Kidney (tissue), 22 donors: ENCODE measurements at places on chromosomes 1 and 21.
A peak's percentile ranks its signal among the peaks of the same experiment; 100 is the strongest.

GRCh38 chr21:15592271-15592860 is 137.4 kb upstream of the USP25 start:
- no peak for DNase-seq

DNA sequence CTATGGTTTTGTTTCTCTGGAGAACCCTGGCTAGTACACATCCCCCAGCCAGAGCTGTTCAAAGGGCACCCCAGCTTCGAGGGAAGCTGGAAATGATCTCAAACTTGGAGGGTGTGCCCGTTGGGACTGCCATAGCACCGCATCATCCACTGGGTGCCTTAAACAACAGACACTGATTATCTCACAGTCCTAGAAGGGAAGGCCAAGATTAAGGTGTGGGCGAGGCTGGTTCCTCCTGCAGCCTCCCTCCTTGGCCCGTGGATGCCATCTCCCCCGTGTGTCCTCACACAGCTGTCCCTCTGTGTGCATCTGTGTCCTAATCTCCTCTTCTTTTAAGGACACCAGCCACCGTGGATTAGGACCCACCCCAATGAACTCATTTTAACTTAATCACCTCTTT is 4.2 kb upstream of the IBA57 start:
- DNase-seq: peak; percentile 4

- DNase-seq: no peak
Measured at GRCh38 chr1:32965251-32965747, 690 bp upstream of the RNF19B start.

DNA sequence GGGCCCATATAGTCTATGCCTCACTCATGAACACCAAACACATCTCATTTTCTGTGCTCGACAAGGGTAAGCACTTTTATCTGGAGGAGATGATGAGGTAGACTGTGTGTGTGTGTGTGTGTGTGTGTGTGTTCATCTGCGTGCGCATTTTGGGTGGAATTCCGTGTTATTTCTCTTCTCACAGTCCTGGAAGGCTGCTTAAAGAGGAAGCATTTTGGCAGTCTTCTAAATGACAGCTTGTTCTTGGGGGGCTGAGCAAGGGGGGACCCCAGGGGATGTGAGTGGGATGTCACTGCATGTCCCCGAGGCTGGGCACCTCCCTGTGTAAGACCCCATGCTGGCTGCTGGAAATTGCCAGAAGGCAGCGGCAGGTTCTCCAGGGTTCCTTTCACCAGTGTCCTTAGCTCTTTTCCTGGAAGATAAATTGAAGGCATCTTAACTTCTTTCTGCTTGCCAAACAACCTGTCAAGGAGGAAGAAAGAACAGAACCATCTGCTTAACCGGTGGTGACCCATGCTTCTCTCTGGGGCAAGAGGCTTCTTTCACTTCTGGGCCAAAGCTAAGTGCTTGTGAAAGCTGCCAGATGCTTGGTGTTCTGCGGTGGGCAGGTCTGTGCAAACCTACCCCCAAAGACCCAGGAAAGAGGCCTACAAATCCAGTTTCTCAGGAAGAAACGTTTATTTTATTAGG is 9.9 kb upstream of the RD3 start:
- DNase-seq: no peak

- DNase-seq: no peak
Measured at GRCh38 chr21:34307991-34308532, 55.7 kb upstream of the KCNE2 start.

DNA sequence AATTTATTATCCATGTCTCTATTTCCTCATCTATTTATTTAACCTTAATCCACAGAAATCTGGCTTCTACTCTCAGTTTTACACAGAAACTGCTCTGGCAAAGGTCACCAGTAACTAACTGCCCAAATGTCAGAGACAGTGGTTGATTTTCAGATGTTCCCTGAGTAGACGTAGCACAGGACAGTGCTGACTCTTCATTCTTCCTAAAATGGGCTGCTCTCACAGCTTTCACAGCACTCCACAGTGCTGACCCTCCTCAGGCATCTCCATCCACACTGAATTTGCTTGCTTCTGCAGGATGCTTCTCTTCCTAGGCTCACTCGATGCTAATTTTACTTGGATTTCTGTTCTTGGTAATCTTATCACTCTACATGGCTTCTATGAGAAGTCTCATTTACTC is 508.2 kb upstream of the ZRANB2 start:
- DNase-seq: no peak
